Astrocyte (in vitro differentiated cells and primary cell): ENCODE measurements at places on chromosomes 13 and 19.
A peak's percentile ranks its signal among the peaks of the same experiment; 100 is the strongest.

DNA sequence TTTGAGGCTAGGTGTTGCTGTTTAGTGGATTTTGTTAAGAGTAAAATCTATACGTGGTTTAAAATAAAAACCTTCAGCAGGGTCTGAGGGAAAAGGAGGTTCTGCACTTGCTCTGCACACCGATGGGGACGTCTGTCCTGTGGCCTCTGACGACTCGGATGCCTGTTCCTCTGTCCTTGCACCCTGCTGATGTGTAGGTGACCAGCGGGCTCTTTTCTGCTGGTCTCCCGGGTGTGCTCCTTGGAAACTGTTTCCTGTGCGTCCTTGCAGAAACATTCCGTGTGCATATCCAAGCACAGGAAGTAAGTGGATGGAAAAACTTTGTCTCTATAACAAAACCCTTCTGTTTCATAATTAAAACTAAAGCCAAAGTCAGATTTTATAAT lies 3.8 kb downstream of the ATP4B start:
- DNase-seq: no peak

DNA sequence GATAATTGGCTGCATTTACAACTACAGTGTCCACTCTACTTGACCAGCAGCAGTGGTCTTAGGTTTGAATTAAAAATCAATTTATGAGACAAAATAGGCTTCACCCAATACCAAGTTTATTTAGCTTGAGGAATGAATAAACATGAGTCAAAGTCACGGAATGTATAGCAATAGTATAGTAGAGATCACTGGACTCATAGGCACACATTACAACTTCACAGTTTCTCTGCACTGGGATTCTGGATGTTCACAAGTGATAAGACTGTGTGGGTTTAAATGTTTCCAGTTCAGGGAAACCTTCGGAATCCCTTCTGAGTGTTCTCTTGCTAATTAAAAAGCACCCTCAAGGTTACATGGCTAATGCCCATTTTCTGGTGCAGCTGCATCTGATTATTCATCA lies 1064.9 kb downstream of the SLITRK5 start:
- no peak for DNase-seq

GRCh38 chr13:31967155-31967554 lies 64.4 kb upstream of the FRY start:
- no peak for DNase-seq

- no peak for DNase-seq
Observed at GRCh38 chr13:113943821-113944565, 29.9 kb downstream of the C13orf46 start.

DNA sequence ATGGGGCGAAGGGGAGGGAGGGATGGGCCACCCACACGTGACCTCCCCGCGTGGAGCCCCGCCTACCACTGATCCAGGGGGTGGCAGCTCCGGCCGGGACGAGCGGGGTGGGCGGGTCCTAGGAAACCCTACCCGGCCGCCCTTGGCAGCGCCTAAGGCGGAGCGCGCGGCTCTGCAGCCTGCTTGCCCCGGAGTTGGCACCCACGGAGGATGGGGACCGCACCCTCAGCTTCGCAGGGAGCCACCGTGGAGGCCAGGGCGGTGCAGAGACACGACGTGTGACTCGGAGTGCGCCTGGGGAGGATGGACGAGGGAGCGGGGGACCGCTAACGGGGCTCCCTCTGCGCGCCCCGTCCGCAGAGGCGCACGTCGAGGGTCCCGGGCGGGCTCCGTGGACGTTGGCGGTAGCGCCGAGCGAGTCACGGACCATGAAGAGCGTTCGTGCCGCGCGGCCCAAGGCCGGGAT lies at the start of gene RGS9BP:
Gene RGS9BP (plus strand): TSS at position 129 of the 466 bp plus-strand sequence. CDS start 416 bp downstream, outside the sequence.
- peak; percentile 17 for DNase-seq

GRCh38 chr13:97435794-97436193 lies 1.8 kb downstream of the RAP2A start:
- no peak for DNase-seq

GRCh38 chr13:94079876-94080275 lies 399.6 kb downstream of the DCT start:
- DNase-seq: peak; percentile 51

GRCh38 chr19:56333506-56333905 lies 18.9 kb upstream of the ZSCAN5A start:
- DNase-seq: peak; percentile 16

DNA sequence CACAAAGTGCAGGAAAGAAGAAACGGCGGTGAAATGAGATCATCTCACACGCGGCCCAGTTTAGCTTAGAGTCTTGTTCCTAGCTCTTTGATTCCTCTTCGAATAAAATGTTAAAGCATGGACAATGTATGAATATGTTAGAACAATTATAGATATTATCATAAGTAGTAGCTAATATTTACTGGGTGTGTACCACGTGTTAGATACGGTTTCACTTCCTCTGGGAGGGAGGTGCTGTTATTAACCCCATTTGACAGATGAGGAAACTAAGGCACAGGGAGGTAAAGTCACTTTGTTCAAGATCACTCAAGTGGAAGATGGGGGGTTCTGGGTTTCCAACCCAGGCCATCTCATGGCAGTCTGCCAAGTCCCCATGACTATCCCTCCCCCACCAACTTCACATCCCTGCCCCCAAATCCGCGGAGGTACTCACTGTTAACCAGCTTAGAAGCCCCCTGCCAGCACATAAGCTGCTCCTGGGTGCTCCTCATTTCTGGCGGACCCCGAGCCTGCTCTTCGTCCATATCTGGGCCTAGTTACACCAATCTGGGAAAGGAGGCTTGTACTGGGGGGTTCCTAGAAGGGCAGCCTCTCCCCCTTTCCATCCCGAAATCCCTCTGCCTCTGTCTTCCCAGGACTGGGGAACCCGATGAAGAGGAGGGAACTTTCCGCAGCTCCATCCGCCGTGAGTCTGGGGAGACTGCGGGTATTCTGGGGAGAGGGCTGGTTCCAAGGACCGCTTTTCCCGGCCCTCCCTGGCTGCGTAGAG lies 1.0 kb upstream of the FXYD7 start:
- no peak for DNase-seq

GRCh38 chr13:31749929-31750328 lies 10.6 kb downstream of the RXFP2 start:
- DNase-seq: peak; percentile 92

- peak; percentile 9 for DNase-seq
Observed at GRCh38 chr13:91184244-91184926, 163.1 kb upstream of the MIR17HG start.

DNA sequence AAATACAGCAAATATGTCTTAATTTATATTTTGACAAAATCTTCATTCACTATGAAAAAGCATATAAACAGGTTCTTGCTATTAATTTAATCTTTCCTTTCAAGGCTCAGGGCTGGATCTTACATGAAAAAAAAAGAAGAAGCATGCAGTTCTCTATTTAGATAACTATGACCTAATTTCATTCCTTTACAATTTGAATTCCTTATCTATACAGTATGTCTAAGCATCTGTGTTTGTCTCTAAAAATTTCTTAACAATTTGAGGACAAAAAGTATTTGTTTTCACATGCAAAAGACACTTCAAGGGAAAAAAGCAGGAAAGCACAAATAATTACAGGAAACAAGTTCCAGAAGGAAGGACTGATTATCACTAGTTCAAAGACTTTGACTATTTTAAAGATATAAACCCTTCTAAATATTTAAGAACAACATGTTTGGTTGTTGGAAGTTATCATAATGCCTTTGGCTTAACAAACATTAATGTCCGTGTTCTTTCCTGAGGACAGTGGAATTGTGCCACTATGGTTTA lies 157.5 kb downstream of the TBC1D4 start:
- DNase-seq: no peak

GRCh38 chr13:21006141-21007005 lies 55.0 kb downstream of the LATS2 start:
- DNase-seq: no peak

DNA sequence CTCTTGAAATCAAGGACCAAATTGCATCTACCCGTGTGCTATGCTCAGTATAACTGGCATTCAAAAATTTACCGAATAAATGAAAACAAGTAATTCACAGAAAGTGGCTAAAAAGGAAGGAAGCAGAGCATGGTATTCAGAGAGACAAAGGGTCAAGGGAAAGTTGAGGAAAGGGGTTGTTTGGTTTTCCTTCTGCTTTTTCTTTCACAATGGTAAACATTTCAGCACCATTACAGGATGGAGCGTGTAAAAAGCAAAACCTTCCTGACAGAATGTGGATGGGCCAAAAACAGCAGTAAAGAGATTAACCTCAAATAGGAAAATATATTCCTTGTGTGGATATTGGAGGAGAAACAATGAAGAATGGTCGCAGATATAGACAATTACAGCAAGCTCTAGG lies 14.8 kb downstream of the DIAPH3 start:
- no peak for DNase-seq

- no peak for DNase-seq
Observed at GRCh38 chr19:40421993-40422747, 3.6 kb downstream of the SERTAD1 start.

GRCh38 chr13:34467450-34468083 lies 474.5 kb upstream of the NBEA start:
- DNase-seq: no peak

GRCh38 chr13:109885235-109885634 lies 98.9 kb upstream of the IRS2 start:
- DNase-seq: no peak

DNA sequence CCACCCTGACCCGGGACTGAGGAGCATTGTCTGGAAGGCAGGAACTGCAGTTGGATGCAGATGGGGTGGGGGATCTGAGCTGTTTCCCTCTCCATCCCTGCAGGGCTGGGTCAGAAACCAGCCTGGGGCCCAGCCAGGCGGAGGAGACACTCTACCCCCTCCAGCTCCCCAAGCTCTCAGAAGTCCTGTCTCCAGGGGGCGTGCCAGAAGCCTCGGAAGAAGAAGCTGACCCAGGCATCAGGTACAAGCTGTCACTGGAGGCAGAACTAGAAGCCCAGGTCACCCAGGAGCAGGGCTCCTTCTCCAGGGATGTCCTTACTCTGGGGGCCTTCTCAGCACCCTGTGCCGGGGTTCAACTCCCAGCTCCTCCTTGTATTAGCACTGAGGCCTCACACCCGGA lies 15.5 kb downstream of the SIX5 start:
- no peak for DNase-seq

GRCh38 chr19:35774274-35775045 lies 904 bp upstream of the ARHGAP33 start:
- no peak for DNase-seq

DNA sequence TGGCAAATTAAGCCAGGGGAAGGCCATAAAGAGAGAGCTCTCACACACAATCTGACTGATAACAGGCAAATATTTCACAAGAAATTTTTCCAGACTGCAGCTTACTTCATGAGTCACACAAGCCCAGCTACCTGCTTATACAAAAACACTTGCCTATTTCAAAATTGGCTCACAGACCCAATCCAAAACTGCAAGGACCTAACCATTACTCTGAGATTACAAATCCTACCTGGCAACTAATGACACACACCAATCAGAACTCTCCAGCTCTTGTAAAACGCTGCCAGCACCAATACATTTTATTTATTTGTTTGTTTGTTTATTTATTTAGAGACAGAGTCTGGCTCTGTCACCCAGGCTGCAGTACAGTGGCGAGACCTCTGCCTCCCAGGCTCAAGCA lies 18.1 kb upstream of the ZFP82 start:
- DNase-seq: no peak

- no peak for DNase-seq
Observed at GRCh38 chr19:21134934-21135366, 6.9 kb upstream of the ZNF431 start.

DNA sequence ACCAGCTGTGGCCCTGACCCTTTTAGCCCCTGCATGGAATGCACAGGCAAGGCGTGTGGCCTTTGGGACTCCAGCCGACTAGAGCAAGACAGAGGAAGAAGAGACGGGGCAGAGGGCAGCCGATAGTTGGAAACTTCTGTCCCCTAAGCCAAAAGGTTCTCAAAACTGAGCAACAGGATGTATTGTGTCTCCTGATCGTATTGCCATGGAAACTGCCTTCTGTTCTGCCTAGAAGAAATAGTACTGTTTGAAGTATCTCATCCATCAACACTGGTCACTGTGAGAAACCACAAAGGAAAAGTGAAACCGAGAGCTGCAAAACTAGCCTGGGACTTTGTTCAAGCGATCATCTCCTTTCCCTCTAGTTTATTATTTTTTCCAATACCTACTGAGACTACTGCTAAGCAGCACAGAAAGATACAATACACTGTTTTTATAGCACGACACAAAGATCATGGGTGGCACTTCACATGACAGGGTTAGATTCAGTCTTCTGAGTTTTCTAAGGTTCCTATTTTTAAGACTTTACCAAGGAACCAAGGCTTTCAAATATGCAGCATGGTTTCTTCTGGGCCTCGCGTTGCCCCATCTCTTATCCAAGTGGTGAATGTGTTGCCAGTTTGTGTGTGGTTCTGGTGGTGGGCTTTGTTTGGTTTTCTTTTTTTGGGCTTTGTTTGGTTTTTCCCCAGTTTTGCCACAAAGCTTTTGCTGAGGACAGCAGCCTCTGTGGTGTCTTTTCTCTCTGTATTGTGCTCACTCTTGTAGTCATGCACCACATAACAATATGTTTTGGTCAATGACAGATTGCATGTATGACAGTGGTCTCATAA lies 49.3 kb upstream of the GPR183 start:
- DNase-seq: peak; percentile 91

GRCh38 chr13:48235341-48236135 lies 2.5 kb downstream of the ITM2B start:
- peak; percentile 42 for DNase-seq

GRCh38 chr13:64845110-64845509 lies 2385.0 kb downstream of the PCDH9 start:
- DNase-seq: no peak

DNA sequence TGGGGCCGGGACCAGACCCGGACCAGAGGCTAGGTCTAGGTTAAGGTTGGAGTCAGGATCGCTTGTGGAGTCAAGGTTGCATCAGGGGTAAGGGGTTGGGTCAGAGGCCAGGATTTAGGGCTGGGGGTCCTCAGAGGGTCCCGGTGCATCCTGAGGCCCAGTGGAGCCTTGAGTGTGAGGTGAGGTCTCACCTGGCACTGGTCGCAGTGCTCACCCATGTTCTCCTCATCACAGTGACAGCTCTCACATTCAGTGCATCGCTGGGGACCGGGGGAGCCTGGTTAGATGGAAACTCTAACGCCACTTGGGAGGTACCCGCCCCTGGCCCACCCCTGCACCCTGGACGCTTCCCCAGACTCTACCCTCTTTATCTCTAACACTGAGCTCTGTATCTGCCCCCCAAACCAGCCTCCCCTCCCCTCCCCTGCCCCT lies 3.1 kb downstream of the HRC start:
- no peak for DNase-seq
